Chondrocyte (in vitro differentiated cells): ENCODE measurements at places on chromosomes 5 and 9. TPM values are rescaled to one million over a fixed set of nuclear protein-coding genes. Genes with fewer than 3 reads are reported as not detected.

Gene ANKRD31
- total RNA-seq = 0.10 to 0.24 TPM (median 0.18 TPM) in 3 replicates

Gene TLE1
- 12.2 to 17.1 TPM (median 12.6 TPM) in 3 replicates for total RNA-seq

Gene FLT4
- 0.10 to 0.31 TPM (median 0.29 TPM) in 3 replicates for total RNA-seq

Gene EGFL7
- 5.4 to 7.8 TPM (median 7.0 TPM) in 3 replicates for total RNA-seq

Gene GHR
- total RNA-seq = 5.4 to 9.2 TPM (median 6.1 TPM) in 3 replicates

Gene THG1L
- 7.0 to 10.1 TPM (median 9.2 TPM) in 3 replicates for total RNA-seq

Gene TRIM36
- total RNA-seq = 4.6 to 10.1 TPM (median 9.4 TPM) in 3 replicates

Gene TRPM3
- total RNA-seq = not detected in 3 replicates

Gene GPR150
- total RNA-seq = 0.33 to 0.42 TPM in 2 of 3 replicates, not detected in the other

Gene JAKMIP2
- 5.4 to 13.2 TPM (median 7.1 TPM) in 3 replicates for total RNA-seq

DNA sequence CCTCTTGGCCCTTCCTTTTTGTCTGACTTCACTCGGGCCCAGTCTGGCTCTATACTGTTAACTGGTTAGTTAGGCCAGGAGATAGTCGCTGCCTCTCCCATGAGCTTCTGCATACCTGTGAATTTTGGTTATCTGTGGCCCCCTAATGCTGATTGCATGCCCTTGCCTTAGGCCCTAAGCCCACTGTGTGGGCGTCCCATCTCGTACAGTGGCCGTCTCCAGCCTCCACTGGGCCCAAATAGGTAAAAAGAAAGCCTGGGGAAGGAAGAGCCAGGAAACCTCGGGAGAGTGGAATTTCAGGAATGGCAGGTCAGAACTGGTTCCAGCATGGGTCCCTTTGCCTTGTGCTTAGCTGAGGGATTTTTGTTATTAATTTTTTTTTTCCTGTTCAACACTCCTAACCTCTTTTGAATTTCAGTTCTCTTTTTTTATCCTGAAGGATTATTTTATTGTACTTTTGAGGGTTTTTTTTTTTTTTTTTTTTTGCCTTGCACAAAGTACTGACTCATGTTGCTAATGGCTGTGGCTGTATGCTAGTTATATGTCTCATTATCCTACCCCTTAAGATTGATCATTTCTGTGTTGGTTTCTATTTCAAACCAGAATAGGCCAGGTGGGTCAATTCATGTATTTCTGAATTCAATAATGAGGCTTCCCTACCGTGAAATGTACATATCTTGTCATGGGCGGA lies 3.4 kb downstream of the PRRC2B start:
- no peaks in the 10 kb centered on the region for H3K27me3 ChIP-seq
- no peaks in the 10 kb centered on the region for H3K36me3 ChIP-seq
- peaks cover 72% of the 10 kb centered on the region for H3K4me1 ChIP-seq
- peak overlapping the region; percentile 97 for H3K27ac ChIP-seq
- H3K4me3 ChIP-seq = peak overlapping the region; percentile 93
- DNase-seq = peak; percentile 14

DNA sequence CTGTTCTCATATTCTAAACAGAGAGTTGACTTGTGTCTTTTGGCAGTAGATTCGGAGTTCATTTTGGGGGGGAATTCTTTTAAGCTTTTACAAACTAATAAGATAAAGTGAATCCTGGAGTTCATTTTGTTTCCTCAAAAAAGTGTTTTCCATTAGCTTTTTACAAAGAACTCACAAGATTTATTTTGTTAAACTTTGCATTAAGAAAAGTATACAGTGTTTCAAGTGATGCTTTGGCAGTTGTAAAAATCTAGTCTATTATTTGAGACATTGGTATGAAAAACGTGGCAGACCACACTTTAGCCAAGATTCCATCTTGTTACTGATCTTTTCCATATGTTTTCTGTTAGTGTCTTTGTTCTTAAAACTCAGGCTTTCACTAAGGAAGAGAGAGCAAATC lies 1.2 kb upstream of the OMD start:
- H3K27me3 ChIP-seq = no peaks in the 10 kb centered on the region
- no peak for DNase-seq
- H3K27ac ChIP-seq = peak overlapping the region; percentile 75
- H3K4me1 ChIP-seq = peaks cover 51% of the 10 kb centered on the region
- H3K4me3 ChIP-seq = peak overlapping the region; percentile 1

DNA sequence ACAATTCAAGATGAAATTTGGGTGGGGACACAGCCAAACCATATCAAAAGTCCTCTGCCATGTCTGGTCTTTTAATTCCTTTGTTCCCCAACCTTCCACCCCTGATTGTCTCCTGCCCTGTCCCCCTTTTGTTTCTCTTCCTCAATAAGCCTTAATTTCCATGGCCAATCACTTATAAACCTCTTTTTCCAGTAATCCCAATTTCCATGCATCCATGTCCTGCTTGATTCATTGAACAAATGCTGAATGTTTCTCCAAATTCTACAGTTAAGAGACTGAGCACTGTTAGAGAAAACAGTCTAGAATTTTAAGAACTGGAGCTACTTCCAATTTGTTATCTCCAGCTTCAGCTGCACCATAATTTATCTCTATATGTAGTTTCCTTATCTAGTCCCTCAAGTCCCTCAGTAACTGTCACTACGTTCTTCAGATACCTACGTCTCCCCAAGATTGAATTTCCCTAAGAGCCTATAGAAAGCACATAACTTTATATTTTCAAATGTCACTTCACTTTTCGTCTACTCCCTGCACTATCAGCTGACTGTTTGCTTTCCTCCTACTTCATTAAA lies 34.2 kb downstream of the TARS1 start:
- no peak overlapping the region for H3K4me3 ChIP-seq
- H3K27me3 ChIP-seq = no peaks in the 10 kb centered on the region

GRCh38 chr5:107661038-107661649 lies 9.6 kb downstream of the EFNA5 start:
- H3K4me3 ChIP-seq = no peak overlapping the region
- peaks cover 1% of the 10 kb centered on the region for H3K36me3 ChIP-seq
- H3K4me1 ChIP-seq = peaks cover 12% of the 10 kb centered on the region
- no peak overlapping the region for H3K27ac ChIP-seq
- no peaks in the 10 kb centered on the region for H3K27me3 ChIP-seq
- no peak for DNase-seq

DNA sequence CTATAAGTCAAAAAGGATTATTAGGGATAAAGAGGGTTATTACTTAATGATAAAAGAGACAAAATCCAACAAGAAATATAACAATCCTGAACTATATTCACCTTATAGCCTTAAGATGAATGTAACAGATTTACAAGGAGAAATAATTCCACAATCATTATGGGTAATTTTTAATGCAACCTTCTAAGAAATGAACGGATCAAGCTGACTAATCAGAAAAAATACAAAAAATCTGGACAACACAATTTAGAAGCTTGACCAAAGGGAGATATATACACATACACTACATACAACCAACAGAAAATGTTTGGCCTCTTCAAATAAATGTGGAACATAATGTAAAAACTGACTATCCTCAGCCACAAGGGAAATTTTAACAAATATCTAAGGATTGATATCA lies 102.3 kb downstream of the CPLANE1 start:
- H3K4me3 ChIP-seq = no peak overlapping the region
- H3K36me3 ChIP-seq = peaks cover 39% of the 10 kb centered on the region
- H3K4me1 ChIP-seq = peaks cover 5% of the 10 kb centered on the region
- DNase-seq = no peak

DNA sequence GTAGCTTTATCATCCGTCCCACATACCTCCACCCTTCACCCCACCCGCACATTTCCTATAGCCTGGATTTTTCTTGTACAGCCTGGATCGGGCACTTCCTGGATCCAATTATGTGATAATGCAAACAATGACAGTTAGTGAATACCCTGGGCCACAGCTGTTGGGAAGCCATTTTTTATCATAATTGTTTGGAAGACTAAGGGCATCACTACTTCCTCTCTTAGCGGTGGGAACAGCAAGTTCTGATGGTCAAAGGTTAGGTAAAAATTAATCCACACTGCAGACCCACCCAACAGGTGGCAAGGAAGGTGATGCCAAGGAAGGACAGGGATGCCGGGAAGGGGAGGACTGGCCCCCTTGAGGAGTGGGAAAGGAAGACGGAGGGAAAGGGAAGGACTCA lies 183.7 kb downstream of the SAXO1 start:
- no peak overlapping the region for H3K4me3 ChIP-seq
- DNase-seq = no peak
- no peaks in the 10 kb centered on the region for H3K36me3 ChIP-seq

DNA sequence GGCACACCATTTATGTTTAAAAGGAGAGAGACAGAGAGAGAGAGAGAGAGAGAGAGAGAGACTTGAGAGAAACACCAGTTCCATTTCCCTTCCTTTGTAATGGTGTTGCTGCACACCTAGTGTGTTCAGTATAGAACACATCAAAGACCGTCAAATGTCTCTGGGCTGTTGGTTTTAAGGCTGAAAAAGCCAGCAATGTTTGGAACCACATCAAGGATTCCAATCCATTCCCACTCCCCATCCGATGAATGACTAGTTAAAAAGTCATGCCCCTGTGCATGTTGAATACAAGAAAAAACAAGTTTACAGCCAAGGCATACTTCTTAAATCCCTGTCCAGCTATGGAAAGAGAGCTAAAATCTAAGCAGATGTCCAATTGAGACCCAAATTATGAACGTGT lies 83.0 kb upstream of the IFNE start:
- H3K27me3 ChIP-seq = peaks cover 57% of the 10 kb centered on the region
- H3K4me1 ChIP-seq = peaks cover 2% of the 10 kb centered on the region
- no peak overlapping the region for H3K27ac ChIP-seq
- H3K36me3 ChIP-seq = no peaks in the 10 kb centered on the region

DNA sequence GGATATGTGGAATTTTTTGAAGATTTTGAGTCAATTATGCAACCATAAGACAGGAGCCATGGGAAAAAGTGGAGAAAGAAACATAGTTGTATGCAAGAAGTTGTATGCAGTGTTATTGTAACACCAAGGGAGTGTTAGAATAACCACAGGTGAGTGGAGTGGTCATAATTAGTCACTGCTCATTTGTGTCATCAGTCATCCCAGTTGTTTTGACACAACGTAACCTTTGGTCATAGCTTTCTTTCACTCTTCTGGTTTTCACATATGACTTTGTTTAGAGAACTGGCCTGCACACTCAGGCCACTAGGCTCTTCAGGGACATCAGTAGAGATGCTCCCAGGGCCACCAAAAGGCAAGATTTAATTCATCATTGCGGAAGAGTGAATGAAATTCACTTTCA lies 158.7 kb upstream of the HMHB1 start:
- no peak overlapping the region for H3K4me3 ChIP-seq
- no peaks in the 10 kb centered on the region for H3K36me3 ChIP-seq
- H3K4me1 ChIP-seq = peaks cover 10% of the 10 kb centered on the region

DNA sequence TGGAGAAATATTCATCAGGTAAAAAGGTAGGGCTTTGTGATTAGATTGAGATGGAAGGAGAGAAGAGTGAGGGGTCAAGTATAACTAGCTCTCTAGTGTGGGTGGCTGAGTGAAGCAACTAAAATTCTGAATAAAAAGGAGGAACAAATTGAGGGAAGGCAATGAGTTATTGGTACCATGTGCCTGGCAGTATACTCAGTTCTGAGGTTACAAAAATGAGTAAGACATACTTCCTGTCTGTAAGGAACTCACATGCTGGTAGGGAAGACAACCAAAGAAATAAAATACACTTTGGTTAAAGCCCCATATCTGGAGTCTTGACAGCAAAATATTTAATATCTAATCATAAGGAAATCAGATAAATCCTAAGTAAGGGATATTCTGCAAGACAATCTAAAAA lies 476.8 kb upstream of the C9orf72 start:
- H3K27ac ChIP-seq = no peak overlapping the region
- H3K36me3 ChIP-seq = no peaks in the 10 kb centered on the region
- DNase-seq = no peak
- H3K4me3 ChIP-seq = no peak overlapping the region
- no peaks in the 10 kb centered on the region for H3K27me3 ChIP-seq
- H3K4me1 ChIP-seq = peaks cover 19% of the 10 kb centered on the region

DNA sequence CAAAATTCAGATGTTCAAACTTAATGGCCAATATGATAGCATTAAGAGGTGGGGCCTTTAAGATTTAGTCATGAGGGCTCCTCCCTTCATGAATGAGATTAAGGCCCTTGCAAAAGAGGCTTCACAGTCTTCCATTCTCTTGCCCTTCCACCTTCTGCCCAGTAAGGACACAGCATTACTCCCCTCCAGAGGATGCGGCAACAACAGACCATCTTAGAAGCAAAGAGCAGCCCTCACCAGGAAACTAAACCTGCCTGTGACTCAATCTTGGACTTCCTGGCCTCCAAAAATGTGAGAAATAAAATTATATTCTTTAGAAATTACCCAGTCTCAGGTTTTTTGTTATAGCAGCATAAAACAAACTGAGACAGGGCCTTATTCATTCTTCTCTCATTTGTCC lies 8.2 kb downstream of the AP3B1 start:
- no peak overlapping the region for H3K27ac ChIP-seq
- H3K36me3 ChIP-seq = no peaks in the 10 kb centered on the region
- DNase-seq = no peak

- no peaks in the 10 kb centered on the region for H3K27me3 ChIP-seq
- no peak for DNase-seq
- H3K36me3 ChIP-seq = no peaks in the 10 kb centered on the region
- no peak overlapping the region for H3K4me3 ChIP-seq
- peaks cover 37% of the 10 kb centered on the region for H3K4me1 ChIP-seq
- no peak overlapping the region for H3K27ac ChIP-seq
Observed at GRCh38 chr9:33908749-33909148, 91.8 kb downstream of the UBE2R2 start.

- H3K27me3 ChIP-seq = no peaks in the 10 kb centered on the region
- peak overlapping the region; percentile 97 for H3K27ac ChIP-seq
- peaks cover 1% of the 10 kb centered on the region for H3K36me3 ChIP-seq
Observed at GRCh38 chr5:157387683-157388093, 72.3 kb upstream of the NIPAL4 start.

- peaks cover 4% of the 10 kb centered on the region for H3K4me1 ChIP-seq
- DNase-seq = no peak
- H3K4me3 ChIP-seq = no peak overlapping the region
Observed at GRCh38 chr9:98781588-98782383, 14.6 kb downstream of the ANKS6 start.

GRCh38 chr9:32472344-32472743 lies 53.7 kb downstream of the RIGI start:
- peaks cover 15% of the 10 kb centered on the region for H3K36me3 ChIP-seq
- H3K27ac ChIP-seq = no peak overlapping the region
- H3K4me1 ChIP-seq = no peaks in the 10 kb centered on the region
- H3K27me3 ChIP-seq = no peaks in the 10 kb centered on the region
- no peak overlapping the region for H3K4me3 ChIP-seq

DNA sequence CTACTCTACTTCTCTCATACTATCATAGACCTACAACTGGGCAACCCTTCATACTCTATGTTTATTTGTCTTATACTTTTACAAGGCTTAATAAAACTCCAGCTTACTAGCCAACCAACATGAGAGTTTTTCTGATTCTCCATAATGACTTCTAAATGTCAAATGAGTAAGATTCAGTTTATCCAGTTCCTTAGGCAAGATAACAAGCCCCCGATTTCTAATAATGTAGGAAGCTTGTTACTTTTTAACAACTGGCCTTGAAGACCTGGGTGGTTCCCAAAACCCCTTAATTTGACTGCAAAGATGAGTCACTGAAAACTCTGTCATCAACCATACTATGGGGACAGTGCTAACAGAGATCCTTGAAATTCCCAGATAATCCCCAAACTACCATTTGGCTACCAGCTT lies 294.6 kb upstream of the ACTBL2 start:
- DNase-seq = no peak
- H3K27ac ChIP-seq = no peak overlapping the region

- no peak overlapping the region for H3K4me3 ChIP-seq
- DNase-seq = no peak
- peaks cover 15% of the 10 kb centered on the region for H3K36me3 ChIP-seq
- no peak overlapping the region for H3K27ac ChIP-seq
- peaks cover 20% of the 10 kb centered on the region for H3K4me1 ChIP-seq
Observed at GRCh38 chr5:60473654-60474053, 226.3 kb downstream of the DEPDC1B start.
